ENCODE measurements at places on chromosomes 11 and 22.

DNA sequence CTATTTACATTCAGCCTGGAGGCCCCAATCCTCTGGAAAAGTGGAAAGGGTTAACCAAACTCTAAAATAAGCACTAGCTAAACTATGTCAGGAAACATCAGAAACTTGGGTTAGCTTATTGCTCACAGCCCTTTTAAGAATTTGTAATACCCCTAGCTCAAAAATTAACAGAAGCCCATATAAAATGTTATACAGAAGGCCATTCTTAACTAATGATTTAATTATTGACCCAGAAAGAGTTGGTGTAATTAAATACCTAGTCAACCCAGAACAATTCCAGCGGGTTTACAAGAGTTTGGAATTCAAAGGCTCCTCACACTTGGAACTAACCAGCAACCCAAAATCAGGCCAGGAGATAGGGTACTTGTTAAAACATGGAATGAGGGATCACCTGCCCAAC, 88.8 kb downstream of the PIWIL4 start:
- DNase-seq, result no peak

- DNase-seq, result no peak
Observed at GRCh38 chr11:106999196-106999595, 19.1 kb downstream of the GUCY1A2 start.

- DNase-seq, result no peak
Observed at GRCh38 chr22:22508274-22509176, at the start of gene ZNF280B. ZNF280B (minus strand) TSS chr22:22508742; CDS start chr22:22489398, 19,344 bp downstream.

- no peak for DNase-seq
Observed at GRCh38 chr11:110859240-110859840, 147.1 kb upstream of the ARHGAP20 start.

GRCh38 chr11:1444321-1444720, 42.3 kb downstream of the MOB2 start:
- DNase-seq, result no peak

DNA sequence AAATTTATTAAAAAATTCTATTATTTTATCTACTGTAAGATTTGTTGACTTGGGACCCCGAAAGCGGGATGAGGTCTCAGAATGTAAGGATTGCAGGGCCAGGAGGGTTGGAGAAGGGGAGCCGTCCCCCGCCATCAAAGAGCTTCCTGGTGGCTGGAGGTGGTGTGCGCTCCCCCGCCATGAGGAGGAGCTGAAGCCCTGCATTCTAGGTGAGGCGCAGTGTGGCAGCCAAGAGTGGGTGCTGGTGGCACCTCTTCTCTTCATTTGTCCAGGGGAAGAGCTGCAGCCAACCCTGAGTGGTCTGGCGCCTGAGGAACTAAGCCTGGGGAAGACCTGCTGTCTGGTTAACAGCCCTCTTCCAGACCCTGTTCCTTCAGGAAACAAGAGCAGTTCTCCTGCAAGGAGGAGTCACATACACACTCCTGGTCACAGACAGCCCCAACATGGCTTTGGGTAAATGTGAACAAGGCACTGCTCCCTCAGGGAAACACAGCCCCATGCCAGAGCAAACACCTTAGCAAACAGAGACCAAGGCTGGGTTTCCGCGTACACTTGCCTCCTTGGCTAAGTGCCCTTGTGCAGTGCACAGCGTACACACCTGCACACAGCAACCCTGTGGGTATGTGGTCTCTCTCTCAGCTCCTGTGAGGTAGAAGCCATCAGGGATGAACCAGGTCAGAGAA, 17.3 kb downstream of the RTN4RL2 start:
- no peak for DNase-seq

DNA sequence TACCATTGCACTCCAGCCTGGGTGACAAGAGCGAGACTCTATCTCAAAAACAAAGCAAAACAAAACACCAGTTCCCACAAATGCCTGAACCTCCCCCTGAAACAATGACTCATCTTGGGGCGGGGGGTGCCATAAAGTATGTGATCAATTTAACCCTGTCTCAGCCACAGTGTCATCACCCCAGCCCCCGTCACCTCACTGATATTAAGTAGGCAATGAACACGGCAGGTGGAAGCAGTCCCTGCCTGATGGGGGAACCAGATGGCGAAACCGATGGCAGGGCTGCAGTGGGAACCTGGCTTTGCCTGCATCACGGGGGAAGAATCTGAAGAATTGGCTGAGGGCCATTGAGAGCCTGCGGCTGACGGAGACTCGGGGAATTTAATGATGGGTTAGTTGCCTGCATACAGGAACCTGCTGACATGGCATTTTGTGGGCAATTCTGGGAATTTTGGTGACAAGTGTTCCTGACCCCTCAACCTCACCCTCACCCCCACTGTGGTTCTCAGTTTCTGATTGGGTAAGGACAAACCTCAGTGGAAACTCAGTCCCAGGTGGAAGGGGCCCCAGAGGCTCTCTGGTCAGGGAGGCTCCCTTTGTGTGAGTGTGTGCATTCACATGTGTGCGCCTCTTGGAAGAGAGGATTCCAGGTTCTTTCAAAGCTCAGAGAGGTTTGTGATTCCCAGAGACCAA, 39.1 kb upstream of the SHISAL1 start:
- no peak for DNase-seq
